ENCODE measurements at places on chromosomes 13 and 19.

DNA sequence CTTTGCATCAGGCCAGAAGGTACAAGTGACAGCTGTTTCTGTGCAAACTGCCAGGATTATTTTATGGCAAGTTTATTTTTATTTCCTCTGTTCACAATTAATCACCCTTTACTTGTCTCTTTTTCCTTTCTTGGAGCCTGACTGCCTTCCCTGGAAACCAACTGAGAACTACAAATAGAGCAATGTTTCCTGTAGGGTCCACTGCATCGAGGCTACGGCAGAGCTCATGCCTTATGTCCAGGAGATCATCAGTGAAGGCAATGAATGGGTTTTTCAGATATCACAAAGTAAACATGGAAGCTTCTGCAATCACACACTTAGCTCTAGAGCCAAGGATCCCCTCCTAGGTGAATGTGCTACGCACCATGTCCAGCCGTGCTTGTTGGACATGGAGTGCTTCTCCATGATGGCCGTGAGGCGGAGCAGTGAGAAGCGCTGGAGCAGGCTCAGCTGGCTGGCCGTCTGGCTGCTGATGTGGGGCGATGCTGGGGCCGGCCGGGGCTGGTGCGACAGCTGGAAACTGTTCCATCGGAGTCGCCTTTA, 110.9 kb downstream of the KL start:
- no peak for DNase-seq

GRCh38 chr13:38763446-38764381, 76.8 kb downstream of the FREM2 start:
- DNase-seq: no peak

- DNase-seq: no peak
Observed at GRCh38 chr13:65834897-65835296, 1395.2 kb downstream of the PCDH9 start.

- no peak for DNase-seq
Observed at GRCh38 chr13:95207769-95208366, 93.4 kb downstream of the ABCC4 start.

GRCh38 chr13:52846567-52847321, 1.7 kb downstream of the PCDH8 start:
- no peak for DNase-seq

DNA sequence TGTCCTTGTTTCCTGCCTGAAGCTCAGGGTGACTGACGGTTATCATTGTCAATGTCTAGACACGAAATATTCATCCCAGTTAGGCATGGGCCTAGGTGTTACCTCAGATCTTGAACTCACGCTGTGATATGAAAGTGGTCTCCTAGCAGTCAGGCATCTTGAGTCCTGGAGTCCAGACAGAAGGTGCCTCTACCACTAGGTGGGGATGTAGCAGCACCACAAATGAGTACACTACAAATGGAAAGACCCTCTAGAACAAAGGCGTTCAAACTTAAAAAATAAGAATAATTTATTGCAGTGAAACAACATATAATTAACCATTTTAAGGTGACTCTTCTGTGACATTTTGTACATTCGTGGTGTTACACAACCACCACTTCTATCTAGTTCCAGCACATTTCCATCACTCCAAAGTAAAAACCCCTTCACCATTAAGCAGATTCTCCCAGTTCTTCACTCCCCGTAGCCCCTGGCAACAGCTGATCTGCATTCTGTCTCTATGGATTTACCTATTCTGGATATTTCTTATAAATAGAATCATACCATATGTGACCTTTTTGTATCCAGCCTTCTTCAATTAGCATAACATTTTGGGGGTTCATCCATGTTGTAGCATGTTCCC, 11.9 kb upstream of the FRY start:
- DNase-seq: no peak

GRCh38 chr13:43495732-43496131, 291.0 kb downstream of the ENOX1 start:
- DNase-seq: no peak

DNA sequence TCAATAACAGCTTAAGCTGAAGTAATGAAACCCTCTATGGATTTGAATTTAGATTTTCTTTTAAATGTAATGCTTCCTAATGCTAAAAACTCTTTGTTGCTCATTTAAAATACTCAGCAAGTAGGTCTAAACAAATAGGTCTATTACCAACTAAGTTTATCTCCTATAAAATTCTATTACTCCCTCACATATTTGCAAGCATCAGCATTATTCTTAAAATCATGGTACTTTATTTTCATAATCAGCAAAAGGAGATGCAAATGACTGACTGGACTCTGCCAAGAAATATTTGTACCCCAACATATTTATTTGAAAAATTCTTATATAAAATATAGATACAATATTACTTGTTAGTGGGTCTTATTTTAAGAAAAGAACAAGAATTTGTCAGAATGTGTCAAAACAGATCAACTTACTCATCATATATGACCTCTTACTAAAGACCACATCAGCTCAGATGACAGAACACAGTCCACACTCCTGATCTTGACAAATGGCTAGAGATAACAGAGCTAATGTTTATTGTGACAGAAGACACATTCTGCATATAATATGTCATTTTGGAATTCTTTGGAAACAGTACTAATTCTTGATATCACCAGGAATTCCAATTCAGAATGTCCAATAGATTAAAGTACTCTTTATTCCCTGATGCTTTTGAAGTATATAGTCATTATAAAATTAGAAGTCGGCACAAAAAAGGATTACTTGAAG, 704.6 kb upstream of the PCDH9 start:
- DNase-seq: no peak

DNA sequence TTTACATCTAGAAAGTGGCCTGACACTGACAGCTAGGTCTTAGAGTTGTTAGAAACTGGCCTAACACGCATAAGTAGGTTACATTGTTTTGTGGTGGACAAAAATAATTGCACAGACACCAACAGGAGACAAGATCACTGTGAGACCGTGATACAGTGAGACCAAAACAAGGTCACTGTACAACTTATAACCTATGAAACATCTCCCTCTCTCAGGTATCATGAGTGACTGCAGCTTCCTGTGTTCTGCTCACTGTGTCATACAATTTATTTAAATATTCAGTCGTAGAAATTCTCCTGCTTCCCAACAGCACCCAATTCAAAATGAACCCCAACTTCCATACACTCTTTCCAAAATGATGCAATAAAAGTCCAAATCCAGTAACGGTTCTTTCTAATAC, 2165.2 kb downstream of the PCDH9 start:
- DNase-seq: no peak

DNA sequence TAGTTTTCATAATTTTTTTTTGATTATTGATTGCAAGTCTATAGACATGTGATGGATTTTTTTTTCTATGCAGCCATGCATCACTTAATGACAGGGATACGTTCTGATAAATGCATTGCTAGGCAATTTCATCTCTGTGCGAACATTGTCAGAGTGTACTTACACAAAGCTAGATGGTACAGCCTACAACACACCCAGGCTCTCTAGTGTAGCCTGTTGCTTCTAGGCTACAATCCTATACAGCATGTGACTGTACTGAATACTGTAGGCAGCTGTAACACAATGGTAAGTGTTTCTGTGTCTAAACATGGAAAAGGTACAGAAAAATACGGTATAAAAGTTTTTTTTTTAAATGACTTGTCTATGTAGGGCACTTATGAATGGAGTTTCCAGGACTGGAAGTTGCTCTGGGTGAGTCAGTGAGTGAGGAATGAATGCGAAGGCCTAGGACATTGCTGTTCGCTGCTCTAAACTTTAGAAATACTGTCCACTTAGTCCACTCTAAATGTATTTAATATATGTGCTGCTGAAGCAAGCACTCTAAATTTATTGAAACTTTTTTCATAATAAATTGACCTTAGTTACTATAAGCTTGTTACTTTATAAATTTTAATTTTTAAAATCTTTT, 20.3 kb downstream of the SPATA13 start:
- no peak for DNase-seq

DNA sequence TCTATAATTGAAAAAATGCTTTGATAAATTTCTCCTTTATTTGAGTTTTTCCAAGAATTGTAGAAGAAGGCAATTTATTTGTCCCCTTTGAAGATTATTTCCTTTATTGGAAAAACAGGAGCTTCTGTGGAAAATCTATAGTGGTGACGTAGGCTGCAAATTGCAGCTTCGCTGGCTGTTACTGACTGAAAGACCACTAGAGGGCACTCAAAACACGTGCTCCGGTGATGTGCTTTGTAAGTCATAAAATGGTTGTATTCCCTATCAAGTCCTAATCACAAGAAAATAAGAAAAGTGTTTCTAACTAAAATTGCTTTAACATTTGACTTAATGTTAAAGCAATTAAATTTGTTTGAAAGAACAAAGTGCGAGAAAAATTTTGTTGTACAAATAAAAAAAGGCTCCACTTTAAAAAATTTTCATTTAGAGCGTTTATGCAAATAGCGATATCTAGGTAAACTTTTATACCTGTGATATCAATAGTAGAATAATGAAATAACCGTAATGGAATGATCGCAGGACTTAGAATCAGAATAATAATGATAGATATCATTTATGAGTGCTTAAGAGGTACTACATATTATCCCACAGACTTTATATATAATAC, 638.2 kb upstream of the SPRY2 start:
- no peak for DNase-seq

DNA sequence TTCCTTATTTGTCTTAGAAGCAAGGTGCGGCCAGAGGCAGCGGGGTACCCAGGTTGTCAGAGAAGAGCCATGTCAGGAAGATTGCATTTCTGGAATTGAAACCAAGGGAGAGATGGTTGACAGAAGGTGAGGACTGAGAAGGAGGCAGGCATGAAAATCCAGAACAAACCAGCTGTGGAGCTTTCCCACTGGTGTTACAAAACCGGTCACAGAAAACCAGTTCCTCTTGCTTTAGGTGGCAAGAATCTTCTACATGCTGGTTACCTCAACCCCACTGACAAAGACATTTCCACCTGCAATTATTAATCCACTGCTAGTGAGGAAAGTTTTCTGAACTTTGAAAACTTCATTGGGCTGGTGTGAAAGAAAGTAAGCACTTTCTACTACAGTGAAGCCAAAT, 64.0 kb upstream of the MED4 start:
- no peak for DNase-seq

GRCh38 chr13:79883216-79883615, 402.3 kb downstream of the NDFIP2 start:
- no peak for DNase-seq

Data from omental fat pad (tissue), 4 donors.